Neuronal stem cell (in vitro differentiated cells): ENCODE measurements at places on chromosomes 1 and 21.

- DNase-seq, result no peak
These were observed 335.0 kb upstream of the GREM2 start for GRCh38 chr1:240946926-240947325.

DNA sequence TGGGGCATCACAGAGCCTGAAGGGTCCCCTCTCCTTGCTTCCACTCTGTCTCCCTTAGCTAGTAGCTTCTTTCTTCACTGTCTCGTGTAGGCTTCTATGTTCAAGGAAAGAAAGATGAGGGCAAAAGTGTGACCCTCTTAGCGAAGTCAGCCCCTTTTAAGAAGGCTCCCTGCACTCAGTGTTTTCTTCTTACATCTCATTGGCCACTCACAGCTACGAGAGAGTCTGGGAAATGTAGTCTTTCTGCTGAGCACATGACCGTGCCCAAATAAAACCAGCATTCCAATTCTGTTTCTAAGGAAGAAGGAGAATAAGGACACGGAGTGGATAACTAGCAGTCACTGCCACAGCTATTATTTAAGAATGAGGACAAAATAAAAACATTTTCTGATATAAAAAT is 104.9 kb upstream of the TNR start:
- DNase-seq, result peak; percentile 6

GRCh38 chr1:98315309-98315708 is 346.2 kb upstream of the SNX7 start:
- no peak for DNase-seq

DNA sequence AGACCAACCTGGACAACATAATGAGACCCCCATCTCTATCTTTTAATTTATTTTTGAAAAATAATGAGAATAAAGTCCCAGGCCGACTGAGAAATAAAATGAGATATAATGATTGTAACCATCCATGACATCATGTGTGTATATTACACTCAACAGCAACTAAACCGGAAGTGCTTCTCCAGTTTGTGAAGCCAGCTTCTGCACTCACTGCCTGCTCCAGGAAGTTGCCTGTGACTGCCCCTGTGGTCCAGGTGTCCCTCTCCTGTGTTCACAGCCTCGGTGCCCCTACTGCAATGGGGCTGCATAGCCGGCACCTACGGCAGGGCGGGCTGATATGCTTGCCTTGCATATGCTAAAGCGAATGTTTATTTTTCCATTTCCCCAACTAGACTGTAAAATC is 68.3 kb downstream of the SSBP3 start:
- no peak for DNase-seq

DNA sequence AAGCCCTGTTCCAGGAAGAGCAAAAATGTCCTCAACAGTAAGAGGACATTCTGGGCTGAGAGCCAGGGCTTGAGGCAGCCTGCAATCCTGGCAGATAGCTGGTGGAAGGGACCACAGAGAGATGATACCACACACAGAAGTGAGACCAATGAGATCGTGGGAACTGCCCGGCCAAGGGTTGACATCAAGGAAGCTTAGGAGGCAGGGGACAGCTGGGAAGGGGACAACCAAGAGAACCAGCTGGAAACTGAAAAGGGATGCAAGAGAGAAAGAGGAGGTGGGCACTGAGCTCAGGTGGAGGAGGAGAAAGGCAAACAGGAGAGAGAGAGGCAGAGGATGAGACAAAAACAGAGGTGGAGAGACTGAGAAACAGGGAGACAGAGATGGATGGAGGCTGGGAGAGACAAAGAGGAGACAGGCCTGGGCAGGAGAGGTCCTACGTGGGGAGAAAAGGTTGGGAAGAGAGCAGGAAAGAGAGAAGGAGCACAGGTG is 9.2 kb downstream of the PDZK1IP1 start:
- DNase-seq, result no peak

DNA sequence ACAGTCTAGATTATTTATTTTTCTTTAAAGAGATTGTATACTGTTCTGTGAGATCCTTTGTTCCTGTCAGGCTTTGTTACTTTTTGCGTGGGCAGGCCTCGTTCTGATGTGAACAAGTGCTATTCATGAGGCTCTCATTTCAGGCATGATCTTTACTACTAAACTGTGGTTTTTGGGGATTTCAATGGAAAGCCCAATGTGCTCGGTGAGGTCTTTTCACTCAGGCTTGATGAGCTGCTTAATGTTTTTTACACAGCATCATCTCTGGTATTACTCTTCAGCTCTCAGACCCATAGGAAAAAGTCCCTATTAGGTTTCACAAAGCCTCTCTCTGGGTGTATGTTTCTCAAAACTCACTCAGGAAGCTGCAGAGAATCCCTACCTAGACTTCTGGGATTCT is 419.4 kb downstream of the GPATCH2 start:
- DNase-seq, result no peak

GRCh38 chr1:244628789-244629188 is 24.1 kb upstream of the DESI2 start:
- no peak for DNase-seq

- no peak for DNase-seq
These were observed at the start of gene MX1 for GRCh38 chr21:41425954-41426675. Gene MX1, plus strand, starts transcription at chr21:41426239. Its CDS starts 5,832 bp downstream, at chr21:41432071.

DNA sequence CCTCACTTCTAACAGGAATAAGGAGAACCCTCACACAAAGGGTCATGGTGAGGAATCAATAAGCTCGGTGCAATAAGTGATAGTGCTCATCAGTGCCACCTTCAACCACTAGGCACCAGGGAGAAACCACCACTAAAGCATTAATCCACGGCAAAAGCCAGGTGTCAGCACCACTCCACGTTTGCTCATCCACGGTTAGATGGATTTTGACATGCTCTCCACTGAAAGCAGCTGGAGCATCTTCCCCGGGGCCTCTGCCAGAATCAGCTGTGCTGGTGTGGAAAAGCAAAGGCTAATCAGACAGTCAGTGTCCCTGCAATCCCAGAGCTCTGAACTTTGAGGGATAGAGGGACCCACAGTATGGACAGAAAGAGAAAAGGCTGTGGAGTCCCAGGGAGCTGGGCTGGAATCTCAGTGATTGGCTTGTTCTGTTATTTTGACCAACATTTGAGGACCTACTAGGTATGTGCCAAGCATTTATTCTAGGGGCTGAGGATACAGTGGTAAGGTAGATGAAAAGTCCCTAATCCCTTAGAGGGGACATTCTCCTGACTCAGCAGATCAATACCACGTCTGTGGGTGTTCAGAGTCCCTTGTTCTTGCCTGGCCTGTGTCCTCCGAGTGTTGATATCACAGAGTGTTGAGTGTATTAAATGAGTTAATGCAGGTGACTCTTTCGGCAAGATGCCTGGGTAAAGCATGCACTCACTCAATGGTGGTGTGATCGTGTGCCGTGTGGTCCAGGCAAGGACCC is 41.3 kb downstream of the FHAD1 start:
- DNase-seq, result no peak

- DNase-seq, result no peak
These were observed 14.4 kb upstream of the NOS1AP start for GRCh38 chr1:162055062-162055461.

DNA sequence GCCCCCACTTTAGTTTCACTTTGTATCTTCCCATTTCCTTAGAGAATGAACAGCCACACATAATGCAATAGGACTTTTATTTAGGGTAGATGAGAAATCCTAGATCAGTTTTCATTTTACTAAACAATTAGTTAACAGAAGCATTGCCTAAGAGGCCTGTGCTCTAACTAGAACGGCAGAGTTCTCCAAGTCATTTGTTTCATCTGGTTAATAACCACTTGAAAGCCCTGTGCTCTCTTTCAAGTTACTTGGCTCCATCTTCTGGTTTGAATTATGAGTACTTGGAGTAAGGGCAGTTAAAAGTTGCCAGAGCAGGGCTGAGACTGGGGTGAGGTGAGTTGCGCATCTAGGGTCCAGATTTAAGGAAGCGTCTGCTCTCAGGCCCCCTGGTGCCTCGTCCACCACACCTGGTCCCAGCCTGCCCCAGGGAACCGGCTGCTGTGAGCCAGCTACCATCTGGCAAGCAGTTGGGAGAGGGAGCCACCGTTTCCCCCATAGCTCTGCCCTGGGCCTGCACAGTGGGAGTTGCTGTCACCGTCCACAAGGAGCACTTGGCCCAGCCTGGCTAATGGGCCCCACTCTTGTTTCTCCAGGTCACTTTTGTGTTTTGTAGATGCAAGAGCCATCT is 18.1 kb upstream of the SLC44A3 start:
- DNase-seq, result peak; percentile 24

DNA sequence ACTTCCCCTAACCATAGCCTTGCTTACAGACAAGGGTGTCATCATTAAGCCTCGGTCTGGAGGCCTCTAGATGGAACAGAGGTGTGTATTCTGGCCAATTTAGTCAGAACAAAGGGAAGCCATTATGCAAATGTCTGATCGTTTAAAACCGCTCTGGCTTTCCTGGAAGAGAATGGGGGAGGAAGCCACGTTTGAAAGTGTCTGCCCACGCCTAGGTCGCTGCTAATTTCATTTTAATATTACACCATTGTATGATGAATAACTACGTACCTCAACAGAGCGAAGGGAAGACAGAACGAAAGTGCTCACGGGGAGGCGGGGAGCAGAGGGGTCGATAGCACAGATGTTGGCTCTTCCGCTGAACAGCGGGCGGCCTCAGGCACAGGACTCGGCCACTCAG is 41.1 kb upstream of the CSF3R start:
- DNase-seq, result no peak

DNA sequence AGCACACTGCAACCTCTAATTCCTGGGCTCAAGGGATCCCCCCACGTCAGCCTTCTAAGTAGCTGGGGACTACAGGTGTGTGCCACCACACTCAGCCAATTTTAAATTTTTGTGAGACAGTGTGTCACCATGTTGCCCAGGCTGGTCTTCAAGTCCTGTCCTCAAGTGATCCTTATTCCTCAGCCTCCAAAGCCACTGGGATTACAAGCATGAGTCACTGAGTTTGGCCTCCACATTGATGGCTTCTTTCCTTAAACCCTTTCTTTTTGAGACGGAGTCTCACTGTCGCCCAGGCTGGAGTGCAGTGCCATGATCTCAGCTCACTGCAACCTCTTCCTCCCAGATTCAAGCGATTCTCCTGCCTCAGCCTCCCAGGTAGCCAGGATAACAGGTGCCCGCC is 7.6 kb downstream of the KPNA6 start:
- no peak for DNase-seq

GRCh38 chr1:23617084-23617521 is 57.8 kb upstream of the ID3 start:
- no peak for DNase-seq

GRCh38 chr1:101240041-101240430 is 3.2 kb downstream of the S1PR1 start:
- DNase-seq, result no peak

DNA sequence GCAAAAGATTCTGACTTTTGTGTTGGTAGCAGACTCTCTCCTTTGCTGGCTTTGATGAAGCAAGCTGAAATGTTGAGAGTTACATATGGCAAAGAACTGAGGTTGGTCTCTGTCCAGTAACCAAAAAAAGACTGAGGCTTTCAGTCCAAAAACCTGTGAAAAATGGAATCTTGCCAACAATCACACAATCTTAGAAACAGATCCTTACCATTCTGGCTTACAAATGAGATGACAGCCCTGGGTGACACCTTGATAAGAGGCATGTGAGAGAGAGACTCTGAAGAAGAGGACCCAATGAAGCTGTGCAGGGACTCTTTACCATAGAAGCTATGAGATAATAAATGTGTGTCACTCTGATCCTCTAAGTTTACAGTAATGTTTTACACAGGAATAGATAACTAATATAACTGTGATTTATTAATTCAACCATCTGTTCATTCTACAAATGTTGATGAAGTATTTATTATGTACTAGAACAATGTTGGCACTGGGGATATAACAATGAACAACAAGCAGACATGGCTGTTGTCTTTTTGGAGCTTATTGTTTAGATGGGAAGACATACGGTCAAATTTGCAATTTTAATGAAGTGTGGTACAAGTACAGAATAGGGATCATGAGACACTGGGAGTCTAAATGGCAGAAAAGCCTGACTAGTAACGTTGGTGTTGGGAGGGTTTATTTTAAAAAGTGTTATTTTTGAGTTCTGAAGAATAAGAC is 251.0 kb downstream of the OLFM3 start:
- no peak for DNase-seq
